ENCODE measurements at places on chromosomes 1 and 21.

DNA sequence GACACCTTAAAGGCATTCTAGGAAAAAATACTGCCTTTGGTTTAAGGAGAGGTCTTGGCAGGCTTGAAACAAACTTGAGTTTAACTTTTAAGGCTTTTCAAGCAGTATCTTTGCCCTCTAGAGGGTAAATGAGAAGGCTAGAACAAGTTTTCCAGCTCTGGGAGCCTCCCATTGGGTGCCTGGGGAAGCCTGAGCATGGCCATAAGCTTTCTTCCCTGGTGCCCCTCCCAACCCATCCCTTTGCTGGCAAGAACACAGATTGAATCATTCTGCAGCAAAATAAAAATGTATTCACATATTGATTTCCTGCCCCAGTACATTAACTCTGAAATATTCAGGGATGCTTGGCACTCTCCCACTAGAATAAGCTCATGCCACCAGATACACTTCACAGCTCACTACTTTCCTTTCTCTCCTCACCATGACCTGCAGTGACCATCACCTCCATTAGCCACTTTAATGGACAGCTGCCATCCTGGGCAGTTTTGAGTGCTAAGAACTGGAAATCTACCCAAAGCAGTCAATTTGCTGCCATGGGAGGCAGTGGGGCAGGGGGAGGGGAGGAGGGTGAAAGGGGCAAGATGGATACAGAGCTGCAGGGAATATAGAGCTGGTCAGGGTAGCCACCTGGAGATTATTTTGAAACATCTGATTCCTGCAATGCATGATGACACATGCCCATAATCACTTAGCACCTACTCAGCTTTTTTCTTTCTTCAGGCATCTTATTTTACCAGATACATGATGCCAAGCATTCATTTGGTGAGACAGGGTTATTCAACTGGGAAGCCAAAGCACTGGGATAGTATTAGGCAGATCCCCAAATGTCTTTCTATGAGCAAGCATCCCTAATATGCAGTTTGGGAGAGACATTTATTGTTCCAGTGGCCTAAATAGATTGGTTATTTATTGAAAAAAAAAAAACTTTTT, 140.6 kb downstream of the SYT2 start:
- DNase-seq, result no peak
- no peaks in the 10 kb centered on the region for H3K27me3 ChIP-seq
- H3K27ac ChIP-seq, result no peak overlapping the region
- no peak overlapping the region for H3K4me3 ChIP-seq
- peaks cover 9% of the 10 kb centered on the region for H3K4me1 ChIP-seq
- peaks cover 16% of the 10 kb centered on the region for H3K36me3 ChIP-seq

- H3K36me3 ChIP-seq, result no peaks in the 10 kb centered on the region
- peaks cover 12% of the 10 kb centered on the region for H3K27me3 ChIP-seq
- DNase-seq, result no peak
Observed at GRCh38 chr1:221987860-221988520, 246.1 kb upstream of the DUSP10 start.

GRCh38 chr1:27504588-27505419, 14.8 kb upstream of the WASF2 start:
- DNase-seq, result no peak
- H3K36me3 ChIP-seq, result no peaks in the 10 kb centered on the region
- no peak overlapping the region for H3K4me3 ChIP-seq
- H3K4me1 ChIP-seq, result no peaks in the 10 kb centered on the region
- no peak overlapping the region for H3K27ac ChIP-seq
- no peaks in the 10 kb centered on the region for H3K27me3 ChIP-seq

- H3K27me3 ChIP-seq, result peaks cover 14% of the 10 kb centered on the region
- no peak overlapping the region for H3K27ac ChIP-seq
- H3K36me3 ChIP-seq, result no peaks in the 10 kb centered on the region
- no peak for DNase-seq
- H3K4me3 ChIP-seq, result no peak overlapping the region
- no peaks in the 10 kb centered on the region for H3K4me1 ChIP-seq
Observed at GRCh38 chr1:36728051-36728450, 245.3 kb upstream of the CSF3R start.

DNA sequence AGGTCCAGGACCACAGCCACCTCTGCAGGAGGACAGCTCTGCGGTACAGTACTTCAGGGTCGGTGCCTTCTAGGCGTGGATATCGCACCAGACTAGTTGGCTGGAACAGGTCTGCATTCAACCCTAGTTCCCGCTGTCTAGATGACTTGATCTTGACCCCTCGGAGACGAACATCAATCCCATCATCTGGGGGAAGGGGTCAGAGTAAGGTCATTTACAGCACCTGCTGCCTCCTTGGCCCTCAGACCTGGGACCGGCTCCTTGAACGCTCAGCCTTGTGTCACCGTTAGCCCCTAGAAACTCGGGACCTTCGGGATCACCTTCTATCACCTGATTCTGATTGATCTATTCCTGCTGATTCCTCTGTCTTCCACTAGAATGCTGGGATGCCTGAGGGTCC, 2.6 kb downstream of the HECTD3 start:
- DNase-seq, result no peak
- peak overlapping the region; percentile 88 for H3K27ac ChIP-seq
- no peaks in the 10 kb centered on the region for H3K27me3 ChIP-seq

DNA sequence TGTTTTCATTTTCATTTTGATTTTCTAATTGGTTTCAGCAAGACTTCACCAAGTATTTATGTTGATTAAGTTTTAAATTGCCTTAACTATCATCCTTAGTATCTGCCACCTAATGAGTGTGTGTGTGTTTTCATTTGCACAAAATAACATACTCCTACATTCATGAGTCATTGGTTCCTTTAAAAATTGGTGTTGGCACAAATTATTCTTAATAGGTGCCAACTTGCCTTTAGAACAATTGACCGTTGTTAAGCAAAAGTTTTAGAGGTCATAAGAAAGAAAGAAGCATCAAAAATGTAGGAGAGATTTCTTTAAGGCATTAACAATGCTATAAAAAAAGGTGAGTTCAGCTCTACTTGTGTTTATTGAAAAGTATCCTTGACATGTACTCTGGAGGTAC, 77.5 kb downstream of the FNBP1L start:
- no peak overlapping the region for H3K4me3 ChIP-seq
- peaks cover 2% of the 10 kb centered on the region for H3K27me3 ChIP-seq
- no peak overlapping the region for H3K27ac ChIP-seq
- peaks cover 2% of the 10 kb centered on the region for H3K36me3 ChIP-seq
- no peak for DNase-seq
- H3K4me1 ChIP-seq, result no peaks in the 10 kb centered on the region

- H3K27me3 ChIP-seq, result peaks cover 3% of the 10 kb centered on the region
- no peak overlapping the region for H3K27ac ChIP-seq
- DNase-seq, result no peak
- H3K36me3 ChIP-seq, result no peaks in the 10 kb centered on the region
- no peaks in the 10 kb centered on the region for H3K4me1 ChIP-seq
Observed at GRCh38 chr1:213934649-213935048, 53.1 kb upstream of the PROX1 start.

- no peak overlapping the region for H3K27ac ChIP-seq
- DNase-seq, result peak; percentile 23
- H3K27me3 ChIP-seq, result no peaks in the 10 kb centered on the region
- H3K4me3 ChIP-seq, result no peak overlapping the region
Observed at GRCh38 chr1:196660852-196661251, 9.0 kb downstream of the CFH start.

GRCh38 chr1:242023805-242024204, 24.9 kb upstream of the MAP1LC3C start:
- no peak overlapping the region for H3K4me3 ChIP-seq
- no peak overlapping the region for H3K27ac ChIP-seq
- H3K27me3 ChIP-seq, result peaks cover 2% of the 10 kb centered on the region

DNA sequence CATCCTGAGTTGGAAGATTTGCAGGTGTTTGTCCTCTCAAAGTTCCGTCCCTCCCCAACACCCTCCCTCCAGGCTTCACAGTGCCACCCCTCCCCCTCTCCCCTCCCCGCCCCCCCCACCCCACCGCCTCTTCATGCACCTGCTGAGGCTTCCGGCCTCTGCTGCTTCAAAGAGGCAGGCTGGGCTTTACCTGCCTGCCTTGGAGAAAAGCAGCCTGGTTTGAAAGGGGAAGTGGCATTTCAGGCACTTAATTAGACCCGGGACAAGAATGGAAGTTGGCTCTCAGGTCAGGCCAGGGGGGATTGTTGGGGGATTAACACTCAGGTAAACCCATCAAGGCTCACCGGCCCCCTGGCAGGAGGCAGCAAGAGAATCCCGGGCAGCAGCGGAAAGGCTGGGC, 21.1 kb downstream of the PAX7 start:
- H3K27ac ChIP-seq, result peak overlapping the region; percentile 78
- H3K36me3 ChIP-seq, result no peaks in the 10 kb centered on the region
- H3K27me3 ChIP-seq, result peaks cover 15% of the 10 kb centered on the region
- peaks cover 67% of the 10 kb centered on the region for H3K4me1 ChIP-seq
- H3K4me3 ChIP-seq, result peak overlapping the region; percentile 82

DNA sequence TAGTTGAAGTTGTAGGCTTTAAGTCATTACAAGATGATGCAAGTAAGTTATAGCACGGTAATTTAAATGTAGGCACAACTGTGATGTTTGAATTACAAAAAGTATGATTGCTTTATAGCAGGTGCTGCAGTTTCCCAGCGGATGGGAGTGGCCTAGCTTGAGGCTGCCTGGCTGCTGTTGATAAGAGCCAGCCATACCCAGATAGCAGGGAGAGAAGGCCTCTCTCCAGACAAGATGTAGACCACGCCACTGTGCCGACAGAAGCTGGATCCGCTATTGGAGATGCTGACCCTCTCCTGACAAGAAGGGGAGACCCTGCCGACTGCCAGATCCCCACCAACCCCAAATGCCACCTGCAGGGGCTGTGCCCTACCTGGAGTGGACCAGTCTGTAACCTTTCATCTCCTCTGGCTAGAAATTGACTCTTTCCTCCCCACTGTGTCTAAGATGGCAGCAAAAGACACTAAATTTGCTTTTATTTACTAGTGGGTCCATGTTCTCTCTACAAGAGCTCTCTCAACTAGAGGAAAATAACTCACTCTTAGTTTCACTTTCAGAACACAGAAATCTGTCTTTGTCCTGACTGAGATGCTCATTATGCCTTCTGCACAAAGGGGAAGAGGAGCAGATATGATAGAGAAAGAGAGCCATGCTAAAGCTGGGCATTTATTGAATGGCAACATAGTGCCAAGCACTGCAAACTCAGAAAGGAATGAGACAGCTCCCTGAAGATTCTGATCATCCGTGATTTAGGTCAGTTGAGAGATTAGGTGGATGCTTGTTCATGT, 127.9 kb downstream of the URB2 start:
- peak overlapping the region; percentile 63 for H3K27ac ChIP-seq
- no peaks in the 10 kb centered on the region for H3K27me3 ChIP-seq

DNA sequence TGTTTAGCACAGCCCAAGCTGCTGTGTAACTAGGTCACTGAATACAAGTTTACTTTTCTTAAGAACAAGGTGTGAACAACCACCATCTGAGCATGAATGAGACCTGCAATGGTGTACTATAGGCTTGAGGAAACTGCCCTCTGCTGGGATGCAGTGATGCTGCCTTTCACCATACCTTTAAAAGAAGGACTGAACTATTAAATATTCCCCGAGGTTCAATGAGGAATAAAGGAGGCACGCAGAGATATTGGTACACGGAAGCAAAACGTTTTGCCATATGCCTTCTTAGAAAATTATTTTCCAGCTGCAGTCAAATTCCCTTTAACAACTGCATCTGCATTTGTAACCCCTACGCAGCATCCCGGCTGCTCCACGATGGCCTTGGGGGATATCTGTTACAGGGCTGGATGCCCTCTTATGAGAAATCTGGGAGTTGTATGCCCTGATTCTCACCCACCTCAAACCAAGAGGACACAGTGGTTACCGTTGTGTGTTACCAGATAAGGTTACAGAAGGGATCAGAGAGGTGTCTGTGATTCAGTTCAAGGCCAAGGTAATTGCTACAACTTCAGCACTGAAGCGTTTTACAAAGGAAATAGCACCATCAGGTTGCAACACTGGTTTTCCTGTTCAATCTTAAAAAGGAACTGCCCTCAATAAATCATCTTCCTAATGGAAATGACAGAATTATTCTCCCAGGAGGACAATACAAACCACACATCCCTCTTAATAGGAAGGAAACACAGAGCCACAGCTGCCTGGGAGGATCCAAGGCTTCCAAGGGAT, 470.5 kb downstream of the LTN1 start:
- no peaks in the 10 kb centered on the region for H3K4me1 ChIP-seq
- H3K4me3 ChIP-seq, result no peak overlapping the region
- H3K27me3 ChIP-seq, result no peaks in the 10 kb centered on the region
- no peak for DNase-seq

DNA sequence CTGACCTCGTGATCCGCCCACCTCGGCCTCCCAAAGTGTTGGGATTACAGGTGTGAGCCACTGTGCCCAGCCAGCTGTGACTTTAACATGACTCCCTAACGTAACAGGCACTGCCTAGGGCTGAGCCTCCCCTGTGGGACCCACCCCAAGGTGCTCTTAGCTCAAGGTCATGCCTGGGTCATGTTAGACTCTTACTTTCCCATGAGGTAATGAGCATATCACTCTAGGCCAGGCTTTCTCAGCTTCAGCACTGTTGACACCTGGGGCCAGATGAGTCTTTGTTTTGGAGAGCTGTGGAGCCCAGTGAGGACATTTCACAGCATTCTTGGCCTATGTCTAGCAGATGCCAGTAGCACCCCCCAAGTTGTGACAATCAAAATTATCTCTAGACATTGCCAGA, 4.5 kb downstream of the NECAP2 start:
- no peaks in the 10 kb centered on the region for H3K36me3 ChIP-seq
- no peak overlapping the region for H3K4me3 ChIP-seq
- no peak for DNase-seq
- H3K27me3 ChIP-seq, result no peaks in the 10 kb centered on the region
- H3K27ac ChIP-seq, result no peak overlapping the region
- H3K4me1 ChIP-seq, result peaks cover 63% of the 10 kb centered on the region

DNA sequence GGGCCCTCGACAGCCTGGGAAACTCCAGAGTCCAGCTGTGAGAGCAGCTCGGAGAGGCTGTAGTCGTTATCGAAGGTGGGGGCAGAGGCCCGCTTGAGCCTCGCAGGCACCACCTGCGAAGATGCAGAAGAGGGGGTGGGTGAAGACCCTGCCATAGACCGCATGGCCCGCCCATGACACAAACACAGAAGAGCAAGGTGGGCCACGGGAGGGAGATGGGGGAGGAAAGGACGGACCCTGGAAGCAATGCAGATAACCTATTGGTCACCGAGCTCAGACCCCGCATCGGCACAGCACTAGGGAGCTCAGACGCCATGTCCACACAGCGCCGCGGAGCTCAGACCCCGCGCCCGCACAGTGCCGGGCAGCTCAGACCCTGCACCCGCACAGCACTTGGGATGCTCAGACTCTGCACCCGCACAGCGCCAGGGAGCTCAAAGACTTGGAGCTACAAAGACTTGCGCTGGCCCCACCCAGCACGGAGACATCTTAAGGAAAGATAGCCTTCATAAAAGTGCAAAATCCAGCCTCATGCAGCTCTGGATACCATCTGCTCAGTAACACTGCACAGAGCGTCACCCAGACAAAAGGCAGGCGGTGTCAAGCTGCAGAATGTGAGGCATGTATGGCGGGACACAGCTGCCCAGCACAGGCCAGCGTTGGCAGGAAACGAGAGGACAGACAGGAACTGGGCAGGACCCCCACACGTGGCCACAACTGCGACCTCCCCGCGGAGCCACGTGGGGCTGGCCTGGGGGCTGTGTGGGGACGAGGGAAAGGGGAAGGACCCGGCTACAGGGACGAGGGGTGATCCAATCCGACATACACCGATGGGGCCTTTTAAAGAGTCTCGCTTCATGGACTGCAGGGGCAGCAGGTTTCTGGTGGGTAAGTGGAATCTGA, 22.6 kb downstream of the RIPK4 start:
- H3K27ac ChIP-seq, result no peak overlapping the region
- no peak overlapping the region for H3K4me3 ChIP-seq
- H3K36me3 ChIP-seq, result no peaks in the 10 kb centered on the region
- no peaks in the 10 kb centered on the region for H3K27me3 ChIP-seq

Measured in naive thymus-derived CD8-positive, alpha-beta T cell (primary cell).